CD4-positive, alpha-beta T cell treated with Interleukin-6 at 100 ng/mL for 8 hours (primary cell): ENCODE measurements at places on chromosomes 12 and 14.

DNA sequence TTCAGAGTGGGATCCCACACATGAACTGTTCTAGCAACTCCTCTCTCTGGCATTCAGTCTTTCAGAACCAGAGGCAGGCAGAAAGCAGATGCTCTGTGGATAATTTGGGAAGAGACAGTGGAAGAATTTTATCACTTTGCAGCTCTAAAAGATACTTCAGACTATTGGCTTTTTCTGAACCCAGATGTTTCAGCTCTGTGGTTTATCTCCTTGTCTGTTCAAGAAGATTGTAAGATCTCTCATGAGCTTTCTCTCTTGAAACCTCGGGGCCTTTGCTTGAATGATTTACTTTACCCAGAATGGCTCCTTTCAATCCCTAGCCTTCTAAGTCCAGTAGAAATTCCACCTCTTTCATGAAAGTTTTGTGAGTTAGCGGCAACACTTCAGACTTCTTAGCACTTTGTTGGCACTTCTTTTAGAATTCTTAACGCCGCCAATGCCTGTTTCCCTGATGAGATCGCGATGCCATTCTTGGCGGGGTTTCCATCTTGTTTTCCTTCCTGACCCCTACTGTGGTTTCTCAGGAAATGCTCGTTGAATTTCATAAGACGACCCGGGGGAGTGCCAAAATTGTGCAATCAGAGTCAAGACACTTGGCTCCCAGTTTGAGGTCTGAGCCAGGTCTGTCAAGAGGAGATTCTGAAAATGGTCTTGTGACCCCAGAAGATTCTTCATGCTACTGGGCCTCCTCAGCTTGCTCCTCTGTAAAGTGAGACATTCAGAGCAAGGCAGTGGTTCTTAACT, 107.0 kb upstream of the PRICKLE1 start:
- no peak for DNase-seq

GRCh38 chr12:114850661-114851275, 166.8 kb upstream of the TBX3 start:
- no peak for DNase-seq

- no peak for DNase-seq
Measured at GRCh38 chr12:19048943-19049342, 80.6 kb upstream of the PLEKHA5 start.

DNA sequence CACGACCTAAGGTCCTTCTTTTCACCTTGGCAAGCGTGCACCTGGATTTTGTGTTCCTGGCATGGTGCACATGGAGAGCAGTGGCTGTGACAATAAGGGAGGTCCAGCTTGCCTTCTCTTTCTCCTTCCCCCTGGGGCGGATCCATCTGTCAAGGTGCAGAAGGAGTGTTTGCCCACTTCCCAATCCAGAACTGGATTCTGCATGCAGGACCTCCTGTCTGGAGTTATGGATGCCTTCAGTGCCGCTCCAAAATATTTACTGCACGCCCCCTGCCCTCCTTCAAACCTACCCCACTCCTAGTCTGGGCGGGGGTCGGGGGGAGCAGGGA, 192.7 kb downstream of the DPF3 start:
- no peak for DNase-seq

DNA sequence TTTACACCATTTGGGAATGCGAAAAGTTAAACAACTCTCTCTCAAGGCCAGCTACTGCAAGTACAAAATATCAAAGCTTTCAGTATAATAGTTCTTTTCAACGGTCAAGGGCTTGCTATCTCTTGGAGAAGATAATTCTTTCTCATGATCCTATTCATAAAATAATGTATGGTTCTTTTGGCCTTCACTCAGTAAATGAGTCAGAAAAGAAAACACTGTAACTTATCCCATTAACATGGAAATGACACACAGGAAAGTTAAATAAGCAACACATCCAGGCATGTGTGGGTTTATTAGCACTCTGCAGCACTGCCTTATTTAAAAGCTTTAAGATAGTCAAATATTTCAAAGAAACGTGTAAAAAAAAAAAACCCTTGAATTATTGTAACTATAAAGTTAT, 36.9 kb downstream of the ZFC3H1 start:
- DNase-seq, result no peak

- DNase-seq, result no peak
Measured at GRCh38 chr12:51863933-51864832, 15.7 kb upstream of the FIGNL2 start.

GRCh38 chr14:57549765-57550420, 56.2 kb upstream of the CCDC198 start:
- no peak for DNase-seq
